Fibroblast of villous mesenchyme (primary cell): ENCODE measurements at places on chromosomes 2 and 18. TPM values are rescaled to one million over a fixed set of nuclear protein-coding genes. Genes with fewer than 3 reads are reported as not detected.

The TMEM182 gene
- 0.97 and 1.3 TPM in 2 replicates for total RNA-seq

The OTX1 gene
- total RNA-seq, result not detected in 2 replicates

The DPYSL5 gene
- total RNA-seq, result not detected in 2 replicates

The GPR39 gene
- total RNA-seq, result 3.2 and 5.6 TPM in 2 replicates

The RESP18 gene
- not detected in 2 replicates for total RNA-seq

The KIF1A gene
- not detected in 2 replicates for total RNA-seq

The STAT4 gene
- 1.3 and 2.6 TPM in 2 replicates for total RNA-seq

The LPIN2 gene
- total RNA-seq, result 36.4 and 55.3 TPM in 2 replicates
